ENCODE measurements at places on chromosomes 1 and 21. TPM values are rescaled to one million over a fixed set of nuclear protein-coding genes. Genes with fewer than 3 reads are reported as not detected.

GRCh38 chr1:242876030-242876429, 351.5 kb upstream of the PLD5 start:
- no peak for DNase-seq

DNA sequence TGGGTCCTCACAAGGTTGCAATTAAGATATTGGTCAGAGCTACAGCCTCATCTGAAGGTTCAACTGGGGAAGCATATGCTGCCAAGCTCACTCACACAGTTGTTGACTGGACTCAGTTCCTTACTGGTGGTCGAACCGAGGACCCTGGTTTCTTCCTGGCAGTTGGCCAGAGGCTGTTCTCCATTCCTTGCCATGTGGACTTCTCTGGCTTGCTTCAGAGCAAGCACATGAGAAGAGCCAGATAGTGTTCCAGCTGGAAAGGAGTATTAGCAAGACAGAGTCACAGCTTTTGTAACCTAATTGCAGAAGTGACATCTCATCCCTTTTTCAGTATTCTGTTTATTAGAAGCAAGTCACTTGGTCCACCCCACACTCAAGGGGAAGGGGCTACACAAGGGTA, 23.6 kb downstream of the POU2F1 start:
- no peak for DNase-seq

- DNase-seq: no peak
Observed at GRCh38 chr1:17112496-17113236, 6.6 kb downstream of the PADI2 start.

The LRRC53 gene
- not detected for total RNA-seq

The NEXN gene
- total RNA-seq: 81.9 TPM

- no peak for DNase-seq
Observed at GRCh38 chr1:116390195-116390594, 17.2 kb downstream of the ATP1A1 start.

The EPHB2 gene
- 16.6 TPM for total RNA-seq

GRCh38 chr1:49556676-49557234, 467.0 kb downstream of the AGBL4 start:
- DNase-seq: no peak

DNA sequence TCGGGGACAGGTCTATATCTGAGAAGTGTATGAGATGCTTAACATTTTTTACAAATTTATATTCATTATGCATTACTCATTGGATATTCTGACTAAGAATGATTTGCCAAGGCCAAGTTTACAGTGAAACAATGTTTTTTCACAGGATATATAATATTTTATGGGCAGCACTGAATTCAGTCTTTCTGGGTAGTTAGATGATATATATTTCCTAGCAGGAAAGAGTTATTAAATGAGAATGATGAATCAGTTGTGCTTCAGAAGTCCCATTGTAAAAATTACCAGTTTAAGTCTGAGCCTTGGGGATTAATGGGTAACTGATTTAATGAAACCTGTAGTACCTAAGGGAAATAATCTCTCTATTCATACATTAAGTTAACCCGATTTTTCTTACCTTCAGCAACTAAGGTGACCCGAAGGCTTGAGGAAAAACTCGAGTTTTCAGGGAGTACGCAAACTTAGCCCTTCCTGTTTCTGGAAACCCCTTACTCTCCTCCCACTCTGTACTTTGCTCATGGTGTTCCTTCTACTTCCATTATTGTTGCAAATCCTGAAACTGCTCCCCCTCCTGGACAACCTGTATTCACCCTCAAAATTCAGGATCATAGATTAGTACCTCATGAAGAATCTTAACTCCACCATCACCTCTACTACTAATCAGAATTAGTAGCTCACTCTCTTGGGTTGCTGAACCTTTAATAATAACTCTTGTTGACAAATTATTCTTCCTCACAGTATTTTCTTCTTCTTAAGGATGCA, 135.1 kb downstream of the AK5 start:
- DNase-seq: no peak

The BARHL2 gene
- total RNA-seq: not detected

The S100A4 gene
- total RNA-seq: 406 TPM

The CFAP74 gene
- total RNA-seq: 0.36 TPM

DNA sequence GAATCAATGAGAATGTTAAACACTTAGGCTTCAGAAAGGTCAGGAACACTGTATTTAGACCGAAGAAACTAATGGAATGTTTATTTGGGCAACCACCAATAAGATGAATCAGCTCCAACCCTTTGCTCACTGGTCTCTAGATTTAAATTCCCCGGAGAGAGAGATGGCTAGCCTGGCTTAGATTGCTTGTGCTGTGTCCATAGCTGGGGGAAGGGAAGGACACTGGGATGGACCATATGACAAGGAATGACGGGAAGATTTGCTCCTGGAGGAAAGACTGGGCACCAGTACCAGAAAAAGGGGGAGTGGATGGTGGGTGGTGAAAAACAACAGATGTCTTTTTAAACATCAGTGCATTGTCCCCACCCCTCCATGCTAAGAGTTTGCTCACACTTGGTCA, 426.6 kb downstream of the DUSP10 start:
- DNase-seq: no peak

DNA sequence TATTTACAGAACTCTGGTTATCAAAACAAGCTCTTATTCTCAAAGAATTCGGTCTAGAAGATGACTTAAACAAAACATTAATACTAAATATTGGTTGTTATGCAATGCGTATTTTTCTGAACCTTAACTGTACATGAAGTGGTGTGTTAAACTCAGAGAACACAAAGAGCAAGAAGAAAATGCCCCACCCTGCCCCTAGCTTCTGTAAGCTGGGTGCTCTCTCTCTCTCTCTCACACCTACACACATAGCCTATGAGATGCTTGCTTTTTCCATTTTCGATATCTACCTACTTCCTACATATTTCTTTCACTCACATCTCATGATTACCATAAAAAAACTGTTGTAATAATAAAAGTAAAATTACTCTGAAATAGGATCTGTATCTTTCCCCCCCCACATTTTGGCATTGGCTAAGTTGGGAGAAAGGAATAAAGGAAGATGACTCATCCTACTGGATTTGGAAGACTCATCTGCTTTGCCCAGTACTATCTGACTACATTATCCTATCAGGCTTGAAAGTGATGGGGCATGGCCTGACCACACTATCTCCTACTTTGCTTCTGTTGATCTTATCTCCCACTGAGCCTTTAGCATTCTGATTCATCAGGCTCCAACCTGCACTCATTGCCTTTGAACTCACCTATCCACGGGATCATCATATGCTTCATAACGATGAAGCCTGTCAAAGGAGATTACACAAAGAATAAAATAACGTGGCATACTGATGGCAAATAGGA, 2.9 kb downstream of the CRYZ start:
- no peak for DNase-seq

GRCh38 chr1:61253059-61253735, 170.8 kb downstream of the NFIA start:
- no peak for DNase-seq

GRCh38 chr1:5165762-5166161, 511.4 kb downstream of the AJAP1 start:
- no peak for DNase-seq

DNA sequence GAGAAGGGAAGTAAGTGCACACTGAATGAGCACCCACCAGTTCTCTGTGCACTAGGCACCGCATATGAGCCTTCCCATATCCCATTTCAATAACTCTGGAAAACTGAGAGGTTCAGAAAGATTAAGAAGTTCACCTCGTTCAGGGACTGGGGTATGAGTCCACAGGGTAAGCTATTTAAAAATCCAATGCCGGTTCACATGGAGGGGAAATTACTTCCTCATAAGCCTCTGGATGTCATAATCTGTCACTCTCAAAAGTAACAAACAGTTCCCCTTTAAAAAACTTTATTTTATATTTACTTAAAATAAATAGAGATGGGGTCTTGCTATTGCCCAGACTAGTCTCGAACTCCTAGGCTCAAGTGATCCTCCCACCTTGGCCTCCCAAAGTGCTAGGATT, 1.9 kb downstream of the OR2B11 start:
- DNase-seq: no peak

- DNase-seq: no peak
Observed at GRCh38 chr1:177690996-177691395, 278.9 kb downstream of the SEC16B start.

Measured in aorta (tissue), 5 donors.